ENCODE measurements at places on chromosomes 12 and 14.

- no peak for DNase-seq
Observed at GRCh38 chr12:7136676-7137075, 6.5 kb downstream of the CLSTN3 start.

GRCh38 chr12:21925296-21925913 lies 15.8 kb downstream of the ABCC9 start:
- no peak for DNase-seq

GRCh38 chr12:84922693-84923092 lies 10.1 kb upstream of the SLC6A15 start:
- DNase-seq: no peak

DNA sequence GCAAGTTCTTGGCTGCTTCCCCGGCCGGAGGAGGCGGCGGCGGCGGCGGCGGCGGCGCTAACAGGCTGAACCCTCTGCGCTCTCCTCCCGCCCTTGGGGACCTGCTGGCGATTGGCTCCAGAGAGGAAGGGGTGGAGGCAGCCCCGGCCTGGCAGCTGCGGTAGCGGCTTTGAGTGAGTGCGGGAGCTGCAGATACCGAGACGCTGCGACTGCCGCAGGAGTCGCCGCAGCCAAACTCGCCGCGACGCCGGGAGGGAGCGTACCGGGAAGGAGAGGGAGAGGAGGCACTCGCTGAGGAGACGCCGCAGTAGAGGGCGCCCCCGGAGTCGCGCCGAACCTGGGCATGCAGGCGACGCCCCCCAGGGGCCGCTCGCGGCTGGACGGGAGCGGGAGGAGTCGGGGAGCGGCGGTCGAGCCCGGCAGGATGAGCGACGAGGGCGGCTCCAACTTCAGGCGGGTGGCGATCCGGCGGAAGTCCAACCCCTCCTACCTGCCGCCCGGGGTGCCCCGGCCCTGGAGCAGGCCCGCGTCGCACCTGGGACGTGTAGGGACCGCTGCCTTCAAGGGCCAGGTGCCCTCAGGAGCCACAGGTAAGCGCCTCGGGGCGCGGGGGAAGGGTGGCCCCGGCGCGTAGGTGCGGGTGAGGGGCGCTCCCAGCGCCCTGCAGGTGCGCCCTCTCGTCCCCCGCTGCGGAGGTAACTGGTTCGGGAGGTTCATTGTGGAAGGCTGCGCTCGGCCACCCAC lies at the start of gene FGD4:
FGD4 (plus strand) TSS at position 189 of the 744 bp plus-strand sequence.
- DNase-seq: peak; percentile 68

GRCh38 chr12:89796798-89797382 lies 88.3 kb upstream of the ATP2B1 start:
- no peak for DNase-seq

- no peak for DNase-seq
Observed at GRCh38 chr14:74583689-74584434, 28.2 kb downstream of the LTBP2 start.

- DNase-seq: no peak
Observed at GRCh38 chr12:115227137-115227615, 543.2 kb upstream of the TBX3 start.

DNA sequence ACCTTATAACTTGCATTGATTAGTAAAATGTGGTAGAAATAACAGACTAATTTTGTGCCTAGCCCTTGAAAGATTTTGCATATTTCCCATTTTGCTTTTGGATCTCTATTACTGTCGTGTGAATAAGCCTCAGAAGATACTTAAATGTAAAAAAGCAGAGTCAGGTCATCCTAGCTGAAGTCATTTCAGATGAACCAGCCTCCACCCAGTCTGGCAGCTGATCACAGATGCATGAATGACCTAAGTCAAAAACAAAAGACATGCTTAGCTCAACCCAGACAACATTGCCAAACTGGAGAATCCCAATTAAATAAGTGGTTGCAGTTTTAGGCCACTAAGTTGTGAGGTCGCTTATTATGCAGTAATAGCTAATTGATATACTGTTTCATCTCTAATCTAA lies 349.9 kb downstream of the C12orf50 start:
- no peak for DNase-seq

DNA sequence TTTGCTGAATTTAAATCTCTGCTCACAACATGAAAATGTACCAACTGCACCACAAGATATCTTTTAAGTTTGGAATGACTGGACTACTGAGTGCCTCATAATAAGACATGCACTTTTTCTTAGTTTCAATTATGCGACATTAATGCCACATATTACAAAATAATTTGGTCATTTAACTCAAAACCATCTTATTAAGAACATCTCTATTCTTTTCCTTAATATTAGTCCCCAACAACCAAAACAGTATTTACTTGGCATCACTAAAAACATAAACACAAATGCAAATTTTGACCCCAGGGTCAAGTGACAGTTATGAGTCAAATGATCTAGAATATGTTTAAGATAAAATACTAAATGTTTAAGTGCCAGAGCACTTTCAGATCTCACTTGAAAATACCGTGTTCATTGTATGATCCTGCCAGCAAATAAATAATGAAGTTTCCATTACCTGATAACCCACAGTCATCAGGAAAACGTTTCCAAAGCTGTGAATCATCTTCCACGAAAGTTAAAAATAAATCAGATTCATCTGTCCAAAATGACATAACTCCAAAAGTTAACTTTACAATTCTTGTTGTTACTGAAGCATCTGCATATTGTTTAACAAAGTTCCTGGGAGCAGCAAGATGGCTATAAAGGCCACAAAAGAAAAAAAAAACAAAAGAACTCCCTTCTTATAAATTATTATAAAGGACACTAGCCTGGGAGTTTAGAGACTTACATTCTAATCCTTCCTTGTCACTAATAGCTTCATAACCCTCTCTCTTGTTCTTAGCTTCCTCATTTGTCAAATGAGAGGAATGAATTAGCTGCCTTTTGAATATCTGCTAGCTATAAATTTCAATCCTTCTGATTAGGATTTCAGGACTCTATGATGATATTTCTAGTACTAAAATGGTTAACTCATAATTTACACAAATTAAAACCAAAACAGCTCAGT lies 30.5 kb upstream of the AP4S1 start:
- DNase-seq: no peak

- DNase-seq: no peak
Observed at GRCh38 chr14:101241807-101242278, 319.5 kb upstream of the DIO3 start.

Measured in NCI-H1417 treated with DMSO at 0.1 percent for 48 hours (cell line).